ENCODE measurements at places on chromosomes 1 and 21.

DNA sequence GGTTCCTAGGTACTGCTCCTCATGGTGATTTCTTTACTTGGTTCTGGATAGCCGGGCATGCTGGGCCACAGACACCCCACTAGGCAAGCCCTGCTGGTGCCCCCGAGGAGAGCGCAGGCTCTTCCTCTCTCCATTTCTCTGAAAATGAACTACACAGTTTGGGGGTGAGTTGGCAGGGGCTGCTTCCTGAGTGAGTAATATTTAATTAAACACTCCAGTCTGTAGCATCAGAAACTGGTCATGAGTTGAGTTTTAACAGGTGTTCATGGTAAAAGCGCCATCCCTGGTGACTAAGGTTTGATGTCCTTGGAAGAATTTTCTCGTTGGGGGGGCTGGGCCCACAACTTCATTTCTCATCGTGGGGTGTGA lies 1.7 kb downstream of the SPSB1 start:
- DNase-seq, result no peak

GRCh38 chr1:16718908-16719533 lies 21.3 kb upstream of the RNU1-4 start:
- DNase-seq, result no peak

DNA sequence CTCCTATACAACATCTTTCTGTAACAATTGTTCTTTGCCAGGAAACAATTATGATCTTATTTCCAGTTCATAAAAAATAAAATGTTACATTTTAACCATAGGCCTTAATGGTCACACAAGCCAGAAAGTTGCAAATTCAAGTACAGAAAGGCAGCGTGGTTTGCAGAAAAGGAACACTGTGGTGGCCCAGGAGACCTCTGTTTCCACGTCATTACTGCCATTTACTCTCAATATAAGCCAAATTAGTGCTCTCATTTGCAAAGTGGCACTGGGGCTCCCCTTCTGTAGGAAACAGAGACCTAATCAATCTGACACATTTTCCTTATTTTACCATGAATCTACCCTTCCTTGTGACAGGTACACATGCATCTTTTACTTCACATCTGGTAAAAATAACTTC lies 79.3 kb upstream of the TLR5 start:
- no peak for DNase-seq

DNA sequence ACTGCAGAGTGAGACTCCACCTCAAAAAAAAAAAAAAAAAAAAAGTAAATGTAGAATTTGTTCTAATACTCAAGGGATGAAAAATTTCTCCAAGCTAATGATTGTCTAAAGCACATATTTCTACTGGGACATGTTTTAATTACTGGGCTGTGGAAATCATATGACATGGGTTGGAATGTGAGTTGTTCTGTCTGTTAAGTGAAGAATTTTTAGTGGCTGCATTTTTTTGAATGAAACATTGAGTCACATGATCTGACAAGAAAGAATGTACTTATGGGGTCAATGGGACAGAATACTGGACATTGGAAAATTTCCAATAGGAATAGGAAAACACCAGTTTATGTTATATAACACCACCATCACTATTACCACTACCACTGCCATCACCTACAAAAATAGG lies 123.8 kb upstream of the IVNS1ABP start:
- DNase-seq, result no peak

GRCh38 chr1:61255358-61255703 lies 173.0 kb downstream of the NFIA start:
- DNase-seq, result no peak

DNA sequence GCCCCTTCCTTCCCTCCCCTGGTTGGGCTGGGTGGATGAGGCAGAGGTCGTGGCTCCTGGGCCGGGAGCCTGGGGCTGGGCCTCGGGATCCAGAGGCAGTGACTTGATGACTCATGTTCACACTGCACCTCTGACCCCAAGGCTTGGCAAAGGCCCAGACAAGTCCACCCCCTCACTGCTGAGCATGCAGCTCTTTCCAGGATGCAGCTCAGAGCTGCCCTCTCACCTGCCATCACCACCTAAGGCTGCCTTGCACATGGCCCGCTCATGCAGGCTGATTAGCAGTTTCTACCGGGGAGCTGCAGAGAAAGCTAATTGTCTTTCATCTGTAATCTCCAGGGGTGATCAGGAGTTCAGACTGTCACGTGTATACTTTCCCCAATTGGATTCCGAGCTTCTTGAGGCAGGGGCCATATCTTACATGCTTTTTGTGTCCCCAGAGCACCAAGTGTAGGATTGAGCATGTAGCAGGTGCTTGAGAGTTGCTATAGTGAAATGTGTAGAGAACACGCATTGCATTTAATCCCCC lies 62.1 kb downstream of the LRRN2 start:
- no peak for DNase-seq

DNA sequence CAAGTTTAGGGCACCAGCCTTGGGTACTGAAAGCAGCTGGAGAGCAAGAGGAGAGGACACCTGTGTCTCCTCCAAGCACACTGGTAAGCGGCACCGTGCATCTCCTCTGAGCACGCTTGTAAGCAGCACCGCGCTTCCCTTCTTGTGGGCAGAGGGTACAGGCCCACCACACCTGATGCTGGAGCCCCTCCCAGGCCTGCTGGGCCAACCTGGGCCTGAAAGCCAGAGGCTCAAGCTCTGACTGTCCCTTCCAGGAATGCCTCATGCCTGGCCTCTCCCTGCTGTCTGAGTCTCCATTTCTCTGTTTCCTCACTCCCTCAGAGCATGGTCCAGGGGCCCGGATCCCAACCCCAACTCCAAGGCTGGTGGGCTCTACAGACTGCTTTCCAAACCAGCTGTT lies 25.9 kb downstream of the DMBX1 start:
- DNase-seq, result no peak

- DNase-seq, result no peak
Observed at GRCh38 chr1:50665413-50665812, 242.2 kb upstream of the DMRTA2 start.

DNA sequence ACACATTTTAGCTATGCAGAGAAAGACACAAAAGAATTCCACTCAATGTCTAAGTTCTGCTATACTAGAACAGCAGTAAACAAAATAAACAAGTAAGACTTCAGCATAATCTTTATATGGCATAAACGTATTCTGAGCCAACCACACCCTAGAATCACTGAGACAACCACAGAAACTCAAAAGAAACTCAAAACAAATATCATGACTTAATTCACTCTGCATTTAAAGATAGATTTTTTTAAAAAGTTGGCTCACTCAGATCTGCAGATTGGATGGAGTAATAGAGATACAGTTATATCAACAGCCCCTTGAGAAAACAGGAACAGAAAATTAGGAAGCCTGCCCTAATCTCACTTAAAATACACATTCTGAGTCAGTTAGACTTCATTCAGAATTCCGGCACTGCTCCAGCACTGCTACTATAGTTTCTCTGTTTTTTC lies 95.0 kb downstream of the COL24A1 start:
- no peak for DNase-seq

- DNase-seq, result peak; percentile 60
Observed at GRCh38 chr1:6440198-6441126, 15.9 kb downstream of the ESPN start.

GRCh38 chr1:159339536-159339935 lies 37.4 kb downstream of the FCER1A start:
- no peak for DNase-seq

GRCh38 chr1:189970331-189971230 lies 507.1 kb downstream of the BRINP3 start:
- no peak for DNase-seq

GRCh38 chr1:41709331-41709730 lies 209.4 kb downstream of the HIVEP3 start:
- no peak for DNase-seq

GRCh38 chr1:179089827-179090482 lies 8.1 kb downstream of the TOR3A start:
- no peak for DNase-seq

GRCh38 chr1:220943319-220943996 lies 64.2 kb downstream of the HLX start:
- DNase-seq, result no peak

DNA sequence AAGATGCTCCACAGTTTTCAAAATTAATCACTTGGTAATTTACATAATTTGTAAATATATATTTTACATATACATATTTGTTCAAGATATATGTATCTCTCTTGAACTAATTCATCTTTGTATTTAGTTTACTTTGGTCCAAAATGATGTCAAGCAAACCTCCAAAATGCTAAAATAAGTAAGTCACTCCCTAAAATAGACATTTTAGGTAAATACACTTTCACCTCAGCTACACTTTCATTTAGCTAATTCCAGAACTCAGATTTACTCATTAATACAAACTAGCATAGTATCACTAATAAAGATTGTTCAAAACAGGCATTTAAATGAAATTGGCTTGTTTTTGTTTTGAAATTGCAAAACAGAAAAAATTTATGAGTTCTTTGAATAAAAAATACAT lies 40.6 kb downstream of the AHCTF1 start:
- DNase-seq, result no peak

- DNase-seq, result no peak
Observed at GRCh38 chr1:231592809-231593208, 33.8 kb upstream of the DISC1 start.

GRCh38 chr1:74505928-74506710 lies 6.3 kb downstream of the LRRC53 start:
- no peak for DNase-seq

- DNase-seq, result no peak
Observed at GRCh38 chr1:147574401-147574800, 33.1 kb downstream of the BCL9 start.

DNA sequence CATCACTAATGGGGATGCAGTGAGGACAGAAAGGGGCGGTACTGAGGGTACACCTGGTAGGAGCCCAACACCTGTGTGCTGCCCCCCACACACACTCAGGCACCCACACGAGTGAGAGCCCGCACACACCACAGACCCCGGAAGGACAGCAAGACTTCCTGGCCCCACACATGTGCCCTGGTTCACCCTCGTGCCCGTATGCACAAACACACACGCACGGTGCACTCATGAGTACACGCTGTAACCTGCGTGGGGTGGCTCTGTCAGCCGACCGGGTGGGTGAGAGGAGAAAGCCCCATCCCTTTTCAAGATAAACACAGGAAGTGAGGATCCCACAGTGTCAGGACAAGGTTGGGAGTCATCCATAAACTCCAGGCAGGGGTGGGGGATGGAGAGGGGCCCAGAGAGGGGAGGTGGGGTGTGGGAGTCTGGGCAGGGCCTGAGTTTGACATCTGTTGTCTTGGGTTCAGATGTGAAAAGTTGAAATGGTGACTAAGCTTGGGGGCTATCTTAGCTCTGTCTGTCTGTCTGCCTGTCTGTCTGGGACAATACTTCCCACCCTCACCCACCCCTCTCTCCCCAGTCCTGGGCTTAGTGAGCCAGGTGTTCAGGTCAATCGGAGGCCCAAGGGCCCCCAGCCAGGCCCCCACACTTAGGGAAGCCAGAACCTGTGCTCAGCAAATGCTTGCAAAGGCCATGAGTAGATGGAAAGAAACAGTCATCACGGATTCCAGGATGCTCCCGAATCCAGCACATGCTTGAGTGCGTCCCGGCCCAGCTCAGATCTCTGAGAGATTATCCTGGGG lies 119.8 kb upstream of the ZBTB40 start:
- DNase-seq, result no peak

GRCh38 chr1:219790834-219791615 lies 137.3 kb downstream of the SLC30A10 start:
- no peak for DNase-seq

GRCh38 chr1:59225594-59226316 lies 71.1 kb upstream of the FGGY start:
- DNase-seq, result no peak

- peak; percentile 79 for DNase-seq
Observed at GRCh38 chr21:45439161-45439872, 34.4 kb downstream of the COL18A1 start.

DNA sequence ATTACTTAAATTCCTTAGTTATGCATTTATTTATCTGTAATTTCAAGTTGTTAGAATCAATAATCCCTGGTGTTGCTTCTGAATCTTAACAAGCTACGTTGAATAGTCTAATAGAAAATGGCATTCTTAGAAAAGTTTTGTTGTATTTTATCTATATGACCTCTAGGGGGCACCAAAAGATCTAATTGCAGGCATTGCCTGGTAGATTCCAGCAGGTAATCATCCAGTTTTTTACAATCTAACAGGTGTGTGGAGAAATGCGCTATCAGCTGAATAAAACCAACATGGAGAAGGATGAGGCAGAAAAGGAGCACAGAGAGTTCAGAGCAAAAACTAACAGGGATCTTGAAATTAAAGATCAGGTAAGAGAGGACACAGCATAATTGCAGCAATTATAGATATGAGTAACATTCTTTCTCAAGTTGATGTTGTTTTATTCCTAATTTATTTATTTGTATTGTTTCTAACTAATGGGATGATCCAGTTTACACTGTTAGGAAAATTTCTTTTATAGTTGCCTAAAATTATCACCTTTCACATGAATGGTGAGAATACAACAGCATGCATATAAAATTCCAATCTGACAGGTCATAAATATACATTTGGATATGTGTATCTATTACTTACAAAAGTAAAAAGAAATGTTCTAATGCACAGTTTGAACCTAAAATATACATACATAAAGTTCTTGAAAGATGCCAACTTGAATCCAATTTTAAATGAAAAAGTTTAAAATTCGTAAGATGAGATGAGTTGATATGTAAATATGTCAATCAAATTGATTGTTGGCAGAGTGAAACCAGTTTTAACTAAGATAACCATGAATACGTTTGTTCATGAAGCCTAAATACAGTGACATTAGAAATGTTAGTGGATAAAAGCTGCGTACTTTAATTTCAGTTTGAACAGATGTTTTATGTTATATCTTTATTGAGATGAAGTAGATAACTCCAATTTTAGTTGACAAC lies 88.4 kb downstream of the SDCCAG8 start:
- DNase-seq, result no peak

DNA sequence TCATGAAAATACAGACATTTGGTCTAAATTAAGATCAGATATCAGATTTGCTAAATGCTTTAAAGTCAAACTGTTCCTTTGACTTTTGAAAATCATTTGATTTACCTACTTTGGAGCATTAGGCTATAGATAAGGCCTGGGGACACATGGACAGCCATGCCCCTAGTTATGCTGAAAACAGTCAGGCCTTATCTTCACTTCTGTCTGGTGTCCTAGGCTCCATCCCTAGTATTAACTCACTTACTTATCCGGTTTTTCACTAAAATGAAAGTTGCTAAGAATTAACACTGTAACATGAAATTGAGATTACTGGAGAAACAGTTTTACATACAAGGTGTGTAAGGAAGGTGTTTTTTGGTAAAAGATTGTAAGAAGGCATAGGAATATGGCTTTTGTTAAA lies 4.5 kb upstream of the CATSPERE start:
- DNase-seq, result no peak
